ENCODE measurements at places on chromosomes 3 and 15.
A peak's percentile ranks its signal among the peaks of the same experiment; 100 is the strongest.

DNA sequence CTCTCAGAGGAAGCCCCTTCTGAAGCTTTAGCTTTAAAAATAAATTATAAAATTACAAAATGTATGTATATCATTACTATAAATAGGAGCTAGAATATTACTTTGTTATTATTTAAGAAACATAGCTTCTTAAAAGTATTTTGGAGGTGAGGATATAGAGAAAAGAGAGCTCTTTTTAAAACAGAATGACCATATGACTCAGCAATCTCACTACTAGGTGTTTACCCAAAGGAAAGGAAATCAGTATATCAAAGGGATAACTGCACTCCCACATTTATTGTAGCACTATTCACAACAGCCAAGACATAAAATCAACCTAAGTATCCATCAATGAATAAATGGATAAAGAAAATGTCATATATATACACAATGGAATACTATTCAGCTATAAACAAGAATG, 119.6 kb downstream of the DMXL2 start:
- DNase-seq: no peak

GRCh38 chr3:71018799-71019198, 564.7 kb downstream of the FOXP1 start:
- no peak for DNase-seq

- no peak for DNase-seq
Measured at GRCh38 chr3:5136211-5136918, 14.3 kb downstream of the ARL8B start.

DNA sequence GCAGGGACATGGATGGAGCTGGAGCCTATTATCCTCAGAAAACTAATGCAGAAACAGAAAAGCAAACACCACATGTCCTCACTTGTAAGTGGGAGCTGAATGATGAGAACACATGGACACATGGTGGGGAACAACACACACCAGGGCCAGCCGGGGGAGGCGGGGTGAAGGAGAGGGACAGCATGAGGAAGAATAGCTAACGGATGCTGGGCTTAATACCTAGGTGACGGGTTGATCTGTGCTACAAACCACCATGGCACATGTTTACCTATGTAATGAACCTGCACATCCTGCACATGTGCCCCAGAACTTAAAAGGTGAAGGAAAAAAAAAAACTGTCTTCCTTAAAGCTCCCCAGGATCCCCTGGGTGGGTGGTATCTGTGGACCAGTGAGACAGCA, 87.1 kb downstream of the ADAMTS17 start:
- no peak for DNase-seq

DNA sequence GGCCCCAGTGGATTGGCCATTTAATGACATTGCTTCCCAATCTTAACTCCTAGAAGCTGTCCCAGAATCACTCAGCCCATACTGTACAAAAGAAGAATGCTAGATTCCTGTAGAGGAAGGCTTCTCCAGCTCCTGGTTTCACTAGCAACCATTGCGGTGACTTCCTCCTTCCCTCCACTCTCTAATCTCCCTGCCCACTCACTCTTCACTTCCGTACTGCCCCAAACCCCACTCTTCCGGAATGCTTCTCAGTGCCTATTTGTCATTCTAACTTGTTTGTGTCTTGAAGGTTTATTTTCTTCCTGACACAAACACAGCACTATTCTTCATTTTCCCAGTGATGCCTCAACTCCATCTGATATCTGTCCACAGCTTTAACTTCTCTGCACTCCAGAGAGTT, 97.1 kb upstream of the SPATA16 start:
- DNase-seq: no peak

- no peak for DNase-seq
Measured at GRCh38 chr3:171257251-171258203, 202.7 kb downstream of the TNIK start.

DNA sequence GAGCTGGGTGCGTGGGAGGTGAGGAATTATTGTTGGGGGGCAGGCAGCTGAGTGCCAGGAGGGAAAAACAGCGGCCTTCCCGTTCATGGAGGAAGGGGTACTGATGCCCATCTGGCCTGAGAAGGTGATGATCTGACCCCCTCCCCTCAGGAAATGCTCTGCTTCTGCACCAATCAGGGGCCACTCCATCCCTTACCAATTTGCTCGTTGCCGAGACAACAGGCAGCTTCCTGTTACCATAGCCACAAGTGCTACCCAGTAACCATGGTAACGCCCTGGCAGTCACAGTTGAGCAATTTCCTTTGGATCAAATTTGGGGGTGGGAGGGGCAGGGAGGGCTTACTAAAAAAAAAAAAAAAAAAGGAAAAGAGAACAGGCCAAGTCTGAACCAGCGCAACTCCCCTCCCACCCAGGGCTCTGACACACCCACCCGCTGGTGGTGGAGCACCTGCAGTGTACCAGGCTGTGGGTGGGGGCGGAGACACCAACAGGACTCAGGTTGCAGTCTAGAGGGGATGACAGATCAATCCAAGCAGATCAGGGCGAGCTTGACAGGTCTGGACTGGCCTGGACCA, 13.7 kb downstream of the CELF6 start:
- peak; percentile 30 for DNase-seq

DNA sequence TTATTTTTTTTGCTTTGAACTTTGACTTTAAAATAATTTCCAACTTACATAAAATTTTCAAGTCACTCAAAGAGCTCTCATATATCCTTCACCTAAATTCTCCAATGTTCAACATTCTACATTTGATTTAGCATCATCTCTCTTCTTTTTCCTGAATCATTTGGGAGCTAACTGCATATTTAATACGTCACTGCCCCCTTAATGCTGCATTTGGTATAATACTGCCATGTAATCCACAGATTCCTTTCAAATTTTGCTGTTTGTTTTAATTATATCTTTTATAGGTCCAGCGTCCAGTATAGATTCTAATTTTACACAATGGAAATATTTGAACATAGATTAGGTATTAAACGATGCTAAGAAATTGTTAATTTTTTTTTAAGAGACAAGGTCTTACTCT, 2.3 kb upstream of the EIF2AK4 start:
- no peak for DNase-seq

All from left lung (tissue), 14 donors.